ENCODE measurements at places on chromosomes 6 and 20.

DNA sequence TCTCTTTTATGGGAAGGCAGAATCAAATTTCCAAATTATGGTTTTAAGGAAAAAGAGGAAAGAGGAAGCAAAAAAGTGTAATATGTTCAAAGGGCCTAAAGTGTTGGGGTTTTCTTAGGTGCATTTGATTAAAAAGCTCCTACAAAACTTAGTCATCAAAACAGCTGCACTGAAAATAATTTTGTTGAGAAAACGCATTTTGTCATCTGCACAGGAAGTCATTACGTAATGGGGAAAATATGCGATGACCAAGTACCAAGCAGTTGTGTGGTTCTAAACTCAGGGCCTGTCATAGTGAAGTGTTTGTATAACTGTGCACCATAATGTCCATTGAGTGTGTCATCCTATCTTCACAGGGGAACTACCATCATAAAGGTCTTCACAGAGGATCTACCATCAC, 15.6 kb downstream of the HAO1 start:
- DNase-seq: no peak

DNA sequence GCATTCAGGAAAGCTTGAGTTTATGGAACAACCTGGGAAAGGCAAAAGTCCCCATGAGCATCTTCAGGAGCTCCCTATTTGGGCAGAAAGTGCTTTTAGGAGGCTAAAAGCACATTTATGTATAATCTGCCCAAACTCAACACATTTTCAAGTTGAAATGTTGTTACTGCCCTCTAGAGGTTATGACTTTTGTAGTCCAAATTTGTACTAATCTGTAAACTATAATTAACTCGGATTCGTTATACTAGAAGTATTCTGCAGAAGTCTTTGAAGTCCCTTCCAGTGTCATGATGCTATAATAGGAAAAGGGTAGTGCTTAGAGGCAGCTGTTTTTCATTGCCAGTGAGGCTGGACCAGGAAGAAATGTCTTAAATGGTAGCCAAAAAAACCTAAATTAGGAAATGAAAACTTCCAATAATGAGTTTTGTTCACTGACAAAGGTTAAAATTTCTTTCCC, 44.8 kb upstream of the EMILIN3 start:
- no peak for DNase-seq

DNA sequence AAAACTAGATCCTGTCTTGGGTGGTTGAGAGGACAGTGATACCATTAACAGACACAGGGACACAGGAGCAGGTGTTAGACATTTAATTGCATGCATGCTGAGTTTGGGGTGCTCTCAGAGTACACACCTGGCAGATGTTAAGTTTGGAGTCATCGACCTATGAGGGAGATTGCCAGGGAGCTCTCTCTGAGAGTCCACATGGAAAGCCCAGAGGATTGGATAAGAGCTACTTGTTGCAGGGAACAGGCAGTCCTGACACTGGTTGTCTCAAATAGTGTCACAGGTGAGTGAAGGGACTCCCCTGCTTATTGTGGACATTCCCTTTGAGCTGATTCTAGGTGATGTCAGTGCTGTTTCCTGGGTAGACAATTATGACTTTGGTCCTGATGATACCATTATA, 3.1 kb downstream of the ATRN start:
- no peak for DNase-seq

DNA sequence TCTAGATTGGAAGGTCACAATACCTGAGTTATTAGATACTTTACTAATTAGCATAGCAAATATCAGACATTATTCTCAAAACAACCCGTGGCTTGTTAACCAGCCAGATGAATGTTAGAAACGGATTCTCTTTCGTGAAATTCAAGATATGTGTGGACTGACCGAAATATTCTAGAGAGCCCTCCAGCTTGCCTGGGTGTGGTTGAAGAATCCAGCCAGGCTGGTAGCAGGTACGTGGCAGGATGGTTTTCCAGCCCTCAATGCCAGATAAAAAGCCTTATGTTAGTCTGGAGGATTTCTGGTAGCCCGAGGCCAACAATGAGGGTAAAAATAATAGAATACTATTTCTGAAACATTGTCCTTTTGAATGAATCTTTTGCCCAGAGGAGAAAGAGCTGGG, 19.3 kb downstream of the ECT2L start:
- DNase-seq: no peak

DNA sequence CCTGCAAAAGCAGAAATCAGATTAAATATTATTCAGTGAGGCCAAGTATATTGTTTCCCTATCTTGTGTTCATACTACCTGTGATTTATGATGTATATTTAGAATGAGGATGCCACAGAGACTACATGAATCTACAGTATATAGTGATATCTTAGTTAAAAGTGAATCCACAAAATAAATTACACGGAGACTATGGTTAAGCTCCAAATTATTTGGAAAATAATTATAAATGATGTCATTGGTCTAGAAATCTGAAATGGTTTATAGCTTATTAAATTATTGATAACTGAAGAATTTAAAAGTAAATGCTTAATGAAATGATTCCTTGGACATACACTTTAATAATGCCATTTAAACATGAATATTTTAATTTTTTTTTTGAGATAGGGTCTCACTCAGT, 4.2 kb upstream of the USP45 start:
- no peak for DNase-seq

DNA sequence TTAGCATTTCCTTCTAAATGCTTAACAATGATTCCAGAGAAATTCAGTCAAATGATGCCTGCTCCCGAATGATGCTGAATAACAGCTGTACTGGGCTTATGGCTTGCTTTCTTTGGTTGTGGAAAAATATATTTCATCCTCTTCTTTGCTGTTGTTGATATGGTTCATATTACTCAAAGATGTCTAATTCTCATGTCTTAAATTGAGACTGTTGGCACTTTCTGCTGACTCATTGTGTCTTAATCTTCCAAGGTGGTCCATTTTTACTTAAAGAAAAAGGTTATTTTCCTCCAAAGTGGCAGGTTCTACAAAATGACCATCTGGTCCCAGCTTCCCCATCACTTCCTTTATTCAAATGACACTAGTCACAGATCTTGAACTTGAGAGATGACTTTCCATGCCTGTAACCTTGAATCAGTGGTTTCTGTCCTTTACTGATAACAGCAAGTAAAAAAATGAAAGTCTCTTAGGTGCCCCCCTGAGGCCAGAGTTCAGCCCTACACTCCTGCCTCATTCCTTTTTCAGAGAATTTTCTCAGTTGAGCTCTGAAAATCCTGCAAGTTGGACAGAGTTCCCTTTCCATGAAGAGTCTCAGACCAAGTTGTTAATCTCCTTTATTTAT, 6.9 kb downstream of the SNAP25 start:
- DNase-seq: peak; percentile 11

DNA sequence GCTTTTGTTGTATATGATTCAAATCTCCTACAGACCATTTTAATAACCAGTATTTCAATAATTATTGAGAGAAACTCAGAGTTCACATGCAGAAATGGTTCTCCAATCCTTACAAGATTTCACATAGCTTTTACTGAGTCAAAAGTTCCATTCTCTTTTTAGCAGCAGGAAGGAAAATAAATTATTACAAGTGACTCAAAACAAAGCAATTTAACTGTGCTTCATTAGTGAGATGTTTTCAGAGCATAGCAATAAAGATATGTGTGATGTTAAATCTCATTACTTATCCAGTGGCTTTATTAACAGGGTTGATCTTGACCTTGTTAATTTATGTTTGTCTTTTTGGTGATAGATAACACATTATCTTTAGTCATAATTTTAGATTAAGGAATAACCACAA, 22.0 kb downstream of the KIF13A start:
- no peak for DNase-seq

GRCh38 chr6:34276191-34276590, 27.4 kb upstream of the SMIM29 start:
- DNase-seq: no peak

DNA sequence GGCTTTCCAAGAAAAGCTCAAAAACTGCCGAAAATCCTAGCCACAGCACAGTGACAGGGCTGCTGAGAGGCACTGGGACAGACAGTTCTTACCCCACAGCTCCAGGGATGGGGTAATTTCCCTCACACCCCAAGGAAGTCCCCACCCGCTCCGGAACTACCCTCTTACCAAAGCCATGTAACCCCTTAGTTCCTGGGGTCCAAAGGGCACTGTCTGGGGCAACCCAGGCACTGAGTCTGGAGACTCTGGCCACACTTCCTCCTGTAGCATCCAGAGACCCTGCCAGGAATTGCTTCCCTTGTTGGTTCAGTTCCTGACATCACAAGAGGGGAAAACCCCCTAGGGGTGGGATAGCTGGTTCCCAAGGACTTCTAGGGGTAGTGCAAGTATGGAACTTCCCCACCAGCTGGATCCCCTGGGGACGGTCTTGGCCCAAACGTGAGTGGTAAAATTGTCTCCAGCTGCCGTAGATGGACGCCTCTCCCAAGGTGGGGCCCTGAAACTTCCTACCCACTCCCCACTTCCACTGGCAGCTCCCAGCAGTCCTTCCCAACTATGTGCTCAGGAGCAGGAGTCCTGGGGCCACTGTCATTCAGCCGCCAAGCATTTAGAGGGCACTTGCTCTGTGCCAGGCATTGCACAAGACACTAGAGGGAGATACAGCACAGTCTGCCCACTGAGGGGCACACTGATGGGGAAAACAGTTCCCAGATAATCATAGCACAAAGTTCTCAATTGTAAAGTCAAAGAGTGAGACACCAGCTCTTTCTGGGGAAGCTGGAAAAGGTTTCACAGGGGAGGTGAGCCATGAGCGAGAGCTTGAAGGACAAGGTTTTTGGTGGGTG, 17.2 kb upstream of the HCK start:
- DNase-seq: no peak

DNA sequence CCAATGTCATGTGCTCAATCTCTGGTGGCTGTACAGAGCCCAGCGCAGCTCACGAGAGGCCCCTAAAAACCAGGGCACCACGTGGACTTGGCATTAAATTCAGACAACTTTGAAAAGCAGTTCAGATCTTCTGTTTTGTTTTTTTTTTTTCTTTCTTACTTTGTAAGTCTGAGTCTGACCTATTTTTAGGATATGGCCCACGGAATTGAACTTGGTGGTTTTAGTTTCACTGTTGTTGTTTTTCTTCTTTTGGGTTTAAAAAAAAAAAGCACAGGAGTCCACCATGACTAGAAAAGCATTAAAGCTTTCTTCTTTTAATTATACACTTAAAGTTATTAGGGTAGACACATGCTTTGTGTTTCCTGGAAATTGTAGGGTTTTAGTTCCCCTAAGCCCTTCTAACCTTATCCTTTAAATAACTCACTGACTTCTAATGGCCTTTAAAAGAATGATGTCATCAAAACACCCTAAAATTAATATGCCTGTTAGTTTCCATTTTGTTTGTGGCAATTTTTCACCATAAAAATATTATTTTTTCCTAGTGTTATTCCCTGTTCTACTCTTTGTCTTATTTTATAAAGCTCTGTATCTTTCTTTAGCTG, 48.5 kb upstream of the CCN2 start:
- no peak for DNase-seq

DNA sequence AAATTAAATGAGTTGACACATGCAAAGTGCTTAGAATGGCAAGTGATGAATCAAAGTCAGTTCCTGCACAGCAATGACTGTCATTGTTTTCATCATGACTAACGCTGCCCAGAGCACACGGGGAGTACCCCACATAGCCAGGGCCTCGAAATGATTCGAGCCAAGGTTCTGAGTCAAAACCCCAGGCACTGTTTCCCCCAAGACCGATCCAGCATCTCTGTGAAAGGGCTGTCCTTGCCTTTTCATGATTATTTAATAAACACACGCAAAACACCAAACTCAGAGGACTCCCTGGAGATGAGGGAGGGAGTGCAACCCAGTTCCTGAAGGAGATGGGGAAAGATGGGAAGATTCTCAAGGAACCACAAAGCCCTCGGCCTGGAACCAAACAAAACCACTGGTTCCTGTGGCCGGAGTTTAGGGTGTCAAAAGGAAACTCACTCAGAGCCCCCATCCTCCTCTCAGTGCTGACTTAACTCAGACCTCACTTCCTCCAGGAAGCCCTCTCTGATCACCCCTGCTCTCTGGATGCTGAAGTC, 3.8 kb downstream of the PREX1 start:
- no peak for DNase-seq

DNA sequence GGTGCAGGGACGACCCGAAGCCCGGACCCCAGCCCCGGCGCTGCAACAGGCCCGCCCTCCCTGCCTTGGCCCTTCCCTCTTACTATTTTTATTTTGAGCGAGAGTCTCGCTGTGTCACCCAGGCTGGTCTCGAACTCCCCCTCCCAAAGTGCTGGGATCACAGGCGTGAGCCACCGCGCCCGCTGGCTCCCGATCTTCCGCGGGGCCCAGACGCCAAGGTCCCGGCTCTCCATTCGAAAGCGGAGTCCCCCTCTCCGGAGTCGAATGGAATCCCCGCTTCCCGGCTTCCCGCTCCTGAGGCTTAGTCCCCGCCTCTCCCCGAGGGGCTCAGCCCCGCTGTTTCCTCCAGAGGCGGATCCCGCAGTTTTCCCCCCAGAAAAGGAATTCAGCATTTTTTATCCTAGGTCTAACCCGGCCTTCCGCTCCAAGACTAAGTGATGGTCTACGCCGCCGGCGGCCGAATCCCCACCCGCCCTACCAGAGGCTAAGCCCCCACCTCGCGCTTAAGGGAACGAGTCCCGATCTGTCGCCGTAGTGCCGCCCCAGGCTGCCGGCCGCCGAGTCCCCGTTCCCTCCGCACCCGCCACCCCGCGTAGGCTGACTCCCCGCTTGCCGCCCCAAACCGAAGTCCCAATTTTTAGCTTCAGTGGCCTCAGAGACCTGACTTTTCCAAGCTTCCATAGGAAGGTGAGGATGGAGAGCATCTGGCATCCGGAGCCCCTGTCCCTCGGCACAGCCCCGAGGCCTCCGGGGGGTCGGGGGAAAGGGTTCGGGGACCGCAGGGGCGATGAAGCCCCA, 11.5 kb upstream of the TMC2 start:
- DNase-seq: peak; percentile 56

DNA sequence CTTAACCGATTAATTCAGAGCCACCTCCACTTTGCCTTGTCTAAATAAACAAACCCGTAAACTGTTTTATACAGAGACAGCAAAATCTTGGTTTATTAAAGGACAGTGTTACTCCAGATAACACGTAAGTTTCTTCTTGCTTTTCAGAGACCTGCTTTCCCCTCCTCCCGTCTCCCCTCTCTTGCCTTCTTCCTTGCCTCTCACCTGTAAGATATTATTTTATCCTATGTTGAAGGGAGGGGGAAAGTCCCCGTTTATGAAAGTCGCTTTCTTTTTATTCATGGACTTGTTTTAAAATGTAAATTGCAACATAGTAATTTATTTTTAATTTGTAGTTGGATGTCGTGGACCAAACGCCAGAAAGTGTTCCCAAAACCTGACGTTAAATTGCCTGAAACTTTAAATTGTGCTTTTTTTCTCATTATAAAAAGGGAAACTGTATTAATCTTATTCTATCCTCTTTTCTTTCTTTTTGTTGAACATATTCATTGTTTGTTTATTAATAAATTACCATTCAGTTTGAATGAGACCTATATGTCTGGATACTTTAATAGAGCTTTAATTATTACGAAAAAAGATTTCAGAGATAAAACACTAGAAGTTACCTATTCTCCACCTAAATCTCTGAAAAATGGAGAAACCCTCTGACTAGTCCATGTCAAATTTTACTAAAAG, 2.7 kb downstream of the FOXC1 start:
- DNase-seq: no peak

GRCh38 chr20:62642051-62642665, at the start of gene SLCO4A1:
SLCO4A1 (plus strand) TSS chr20:62642503; CDS start chr20:62656455, 13,952 bp downstream.
- DNase-seq: peak; percentile 39

- DNase-seq: no peak
These were observed 91.2 kb downstream of the RTN4IP1 start for GRCh38 chr6:106538145-106538544.

Measured in endothelial cell (in vitro differentiated cells).